Left cardiac atrium (tissue), 4 donors: ENCODE measurements at places on chromosomes 11 and 22.

DNA sequence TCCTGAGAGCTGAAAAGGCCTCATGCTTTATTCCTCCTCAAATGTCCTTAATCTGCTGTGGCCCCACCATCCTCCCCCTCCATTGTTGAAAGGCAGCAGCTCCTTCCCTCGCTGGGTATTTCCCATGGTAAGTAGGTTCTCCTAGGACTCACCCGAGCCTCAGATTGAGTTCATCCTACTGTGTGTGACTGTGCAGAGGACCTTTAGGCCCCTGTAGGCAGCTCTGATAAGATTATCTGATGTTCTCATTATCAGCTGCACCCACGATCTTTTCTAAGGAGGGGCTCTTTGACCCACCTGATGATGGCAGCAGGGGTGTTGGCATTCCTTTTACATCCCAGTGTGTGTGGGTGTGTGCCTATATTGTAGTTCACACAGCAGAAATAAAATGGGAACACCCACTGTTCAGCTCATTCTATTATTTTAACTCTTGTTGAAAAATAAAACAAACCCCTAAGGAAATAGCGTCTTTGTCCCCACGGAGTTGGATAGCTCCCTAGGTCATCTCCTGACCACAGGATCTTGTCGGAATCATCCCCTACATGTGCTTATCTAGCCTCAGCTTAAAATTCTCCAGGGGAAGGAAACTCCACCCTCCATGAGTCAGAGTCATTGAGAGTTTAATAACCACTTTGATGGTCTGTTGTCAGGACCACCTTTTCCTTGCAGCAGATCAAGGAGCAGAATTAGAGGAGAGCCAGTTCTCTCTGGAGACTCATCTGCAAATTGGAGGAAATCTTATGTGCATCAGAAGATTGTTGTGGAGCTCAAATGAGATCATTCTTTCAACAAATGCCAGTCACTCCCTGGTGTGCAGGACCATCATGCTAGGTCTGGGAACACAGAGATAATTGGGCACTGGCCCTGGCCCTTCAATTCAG, 19.3 kb downstream of the ENDOD1 start:
- DNase-seq: no peak

- no peak for DNase-seq
Observed at GRCh38 chr11:110038201-110038600, 55.0 kb upstream of the ZC3H12C start.

DNA sequence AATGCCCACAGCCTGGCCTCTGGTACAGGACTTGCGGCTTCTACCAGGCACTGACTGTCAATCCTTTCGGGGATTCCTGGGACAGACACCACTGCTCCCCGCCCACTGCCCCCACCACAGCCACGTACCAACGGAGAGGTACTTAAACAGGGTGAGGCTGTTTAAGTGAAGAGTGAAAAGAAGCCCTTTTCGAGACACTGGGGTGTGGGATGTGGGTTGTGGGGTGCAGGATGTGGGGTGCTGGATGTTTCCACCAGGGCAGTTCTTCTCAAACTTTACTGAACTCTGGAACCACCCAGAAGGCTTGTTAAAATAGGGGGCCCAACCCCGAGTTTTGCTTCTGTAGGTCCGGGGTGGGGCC, 34.2 kb upstream of the PRR5 start:
- no peak for DNase-seq

DNA sequence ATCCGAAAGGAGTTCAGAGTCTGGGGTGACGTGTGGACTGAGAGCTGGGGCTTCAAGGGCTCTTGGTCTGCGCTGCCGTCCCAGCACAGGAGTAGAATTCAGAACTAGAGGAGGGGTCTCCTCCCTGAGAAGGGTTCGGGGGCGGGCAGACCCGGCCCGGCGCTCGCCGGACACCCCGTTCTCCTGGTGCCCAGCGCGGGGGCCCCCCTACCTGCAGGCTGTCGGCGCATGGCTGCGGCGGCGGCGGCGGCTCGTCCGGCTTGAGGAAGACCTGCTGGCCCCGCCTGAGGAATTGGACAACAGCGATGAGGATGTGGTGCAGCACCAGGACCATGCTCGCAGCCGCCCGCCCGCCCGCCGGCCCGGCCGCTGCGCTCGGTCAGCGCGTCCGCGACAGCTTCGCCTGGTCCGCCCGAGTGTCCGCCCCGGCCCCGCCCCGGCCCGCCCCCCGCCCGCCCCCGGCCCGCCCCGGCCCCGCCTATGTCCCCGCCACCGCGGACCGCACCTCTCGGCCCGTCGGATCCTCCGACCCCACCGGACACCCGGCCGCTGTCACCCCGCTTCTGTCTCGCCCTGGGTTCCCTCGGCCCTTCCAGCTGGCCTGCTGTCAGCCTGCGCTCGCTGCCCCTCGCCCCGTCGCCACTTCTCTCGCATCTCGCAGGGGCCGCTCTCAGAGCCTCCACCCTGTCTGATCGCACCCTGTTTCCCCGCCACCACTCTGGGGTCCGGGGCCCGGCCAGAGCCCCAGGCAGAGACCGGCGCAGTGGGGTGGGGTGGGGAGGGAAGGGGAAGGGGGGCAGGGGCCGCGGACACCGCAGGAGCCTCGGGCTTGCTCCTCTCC, 32.0 kb downstream of the PDE2A start:
- DNase-seq: peak; percentile 56

GRCh38 chr11:76955459-76956114, 78.6 kb upstream of the B3GNT6 start:
- no peak for DNase-seq

GRCh38 chr11:10032935-10033334, 261.1 kb downstream of the SBF2 start:
- DNase-seq: no peak

- DNase-seq: no peak
Observed at GRCh38 chr22:34579519-34579918, 486.4 kb upstream of the ISX start.

GRCh38 chr11:81658722-81659121, 1074.9 kb downstream of the FAM181B start:
- no peak for DNase-seq

DNA sequence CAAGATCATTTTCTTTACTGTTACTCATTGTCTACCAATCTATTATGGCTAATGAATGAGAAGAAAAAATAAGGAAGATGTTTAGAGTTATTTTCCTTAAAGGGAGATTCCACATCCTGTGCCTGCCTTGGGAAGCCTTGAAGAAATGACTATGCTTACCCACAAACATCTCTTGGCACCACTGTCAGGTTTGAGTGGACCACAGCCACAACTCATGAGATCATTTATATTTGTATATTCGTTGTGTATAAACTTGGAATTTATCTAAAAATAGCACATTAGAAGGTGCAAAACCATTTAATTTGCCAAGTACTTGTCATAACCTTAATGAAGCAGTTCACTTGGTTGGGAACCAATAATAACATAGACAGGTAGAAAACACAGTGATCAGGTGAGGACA, 740.8 kb downstream of the DLG2 start:
- no peak for DNase-seq

GRCh38 chr22:36277482-36278291, 24.8 kb downstream of the APOL1 start:
- peak; percentile 66 for DNase-seq

GRCh38 chr22:37626556-37627075, 12.9 kb upstream of the SH3BP1 start:
- DNase-seq: no peak

DNA sequence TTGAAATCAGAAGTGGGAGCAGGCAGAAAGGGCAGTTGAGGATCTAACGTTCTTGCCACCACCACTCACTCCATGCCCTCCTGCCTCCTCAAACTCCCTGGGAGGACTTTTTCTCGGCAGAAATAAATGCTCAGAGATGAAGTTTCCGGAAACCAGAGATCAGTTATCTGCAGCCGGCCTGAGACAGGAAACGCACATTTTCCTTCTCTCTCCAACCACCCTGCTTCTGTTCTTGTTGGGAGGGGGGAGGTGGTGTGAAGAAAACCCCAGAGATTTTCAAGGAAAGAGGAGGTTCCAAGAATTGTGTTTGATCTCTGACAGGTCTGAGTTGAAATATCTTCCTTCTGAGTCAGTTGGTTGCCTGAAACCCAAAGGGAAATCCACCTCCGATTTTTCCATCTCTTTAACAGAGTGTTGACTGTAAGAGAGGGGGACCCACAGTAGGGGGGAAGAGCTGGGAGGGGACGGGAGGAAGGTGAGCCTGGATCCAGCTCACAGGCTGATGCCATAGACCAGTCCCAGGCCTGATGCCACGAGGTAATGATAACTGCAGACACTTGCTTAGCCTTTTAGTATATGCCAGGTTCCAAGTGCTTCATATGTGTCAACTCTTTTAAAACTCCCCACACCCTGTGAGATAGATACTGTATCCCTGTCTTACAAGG, 100.8 kb downstream of the TRAF6 start:
- DNase-seq: no peak

DNA sequence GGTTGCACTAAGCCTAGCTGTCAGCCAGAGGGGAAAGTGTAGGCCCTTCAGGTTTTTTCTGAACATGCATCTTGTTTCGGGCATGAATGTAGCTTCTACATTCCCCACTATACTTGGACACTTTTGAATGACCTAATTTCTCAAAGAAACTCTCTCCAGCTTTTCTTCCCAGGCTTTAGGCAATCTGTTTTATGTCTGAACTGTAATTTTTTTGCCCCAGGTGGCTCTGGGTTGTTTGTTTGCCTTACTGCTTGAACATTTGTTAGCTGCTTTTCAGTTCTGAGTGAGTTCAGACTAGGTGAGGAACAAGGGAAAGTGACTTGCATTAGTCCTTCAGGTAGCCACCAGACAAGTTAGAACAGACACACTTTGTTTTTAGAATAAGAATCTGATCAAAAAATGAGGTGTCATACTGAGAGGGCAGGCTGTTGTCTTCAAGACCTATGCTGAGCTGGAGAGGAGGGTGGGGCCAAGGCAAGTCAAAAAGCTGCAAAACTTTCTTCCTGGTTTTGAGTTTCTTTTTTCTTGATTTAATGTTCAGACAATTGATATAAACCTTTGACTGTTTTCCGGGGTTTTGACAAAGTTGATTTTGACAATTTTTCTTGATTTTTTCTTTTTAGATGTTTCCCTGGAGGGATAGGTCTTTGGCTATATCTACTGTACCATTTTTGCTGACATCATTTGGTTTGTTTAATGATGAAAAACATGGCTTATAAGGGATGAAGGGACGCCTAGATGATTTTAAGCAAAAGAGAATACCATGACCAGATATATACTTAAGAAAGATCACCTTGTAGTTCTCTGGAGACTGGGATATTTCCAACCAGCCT, 182.8 kb downstream of the WNT11 start:
- DNase-seq: no peak

GRCh38 chr11:9669954-9670353, 6.1 kb downstream of the SWAP70 start:
- no peak for DNase-seq

DNA sequence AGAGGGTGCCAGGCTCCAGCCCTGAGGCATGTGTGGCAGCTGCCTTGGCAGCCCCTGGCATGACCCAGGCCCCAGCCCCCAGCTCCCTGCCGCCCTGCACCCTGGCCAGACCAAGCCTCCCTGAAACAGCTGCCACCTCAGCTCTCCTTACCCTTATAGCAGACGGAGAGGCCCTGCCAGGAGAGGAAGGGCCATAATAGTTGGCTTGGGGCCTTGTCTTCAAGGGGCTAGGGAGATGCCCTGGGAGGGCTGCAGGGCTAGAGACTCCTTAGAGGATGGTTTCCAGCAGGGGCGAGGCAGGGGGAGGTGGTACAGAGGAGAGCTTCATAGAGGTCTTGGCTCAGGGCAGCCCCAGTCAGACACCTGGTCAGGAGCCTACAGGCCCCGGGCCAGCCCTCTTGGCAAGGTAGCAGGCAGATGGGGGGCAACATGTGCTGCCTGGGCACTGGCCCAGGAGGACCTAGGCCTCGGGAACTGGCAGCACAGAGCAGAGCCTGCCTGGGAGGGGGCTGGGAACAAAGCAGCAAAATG, 13.0 kb downstream of the SMTN start:
- DNase-seq: no peak

- no peak for DNase-seq
Observed at GRCh38 chr22:26477341-26477731, 6.2 kb downstream of the HPS4 start.

DNA sequence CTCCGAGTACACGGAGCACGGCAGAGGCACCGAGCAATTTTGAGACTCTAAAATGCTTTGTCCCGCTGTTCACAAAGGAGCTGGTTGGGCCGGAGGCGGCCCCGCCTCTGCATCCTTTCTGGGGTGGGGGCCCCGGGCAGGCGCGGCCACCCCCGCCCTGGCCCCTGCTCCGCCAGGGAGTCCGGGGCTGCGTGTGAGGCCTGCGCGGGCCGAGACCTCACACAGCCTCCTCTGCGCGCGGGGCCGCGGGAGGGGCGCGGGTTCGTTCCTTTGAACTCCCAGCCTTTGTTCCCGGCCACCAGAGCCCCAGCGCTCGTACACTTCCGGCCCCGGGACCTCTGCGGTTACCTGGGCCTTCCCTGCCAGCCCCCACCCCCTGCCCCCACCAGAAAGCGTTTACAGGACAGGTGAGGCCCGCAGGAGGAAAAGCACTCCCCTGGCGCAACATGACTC, 1.6 kb downstream of the FGF19 start:
- no peak for DNase-seq

DNA sequence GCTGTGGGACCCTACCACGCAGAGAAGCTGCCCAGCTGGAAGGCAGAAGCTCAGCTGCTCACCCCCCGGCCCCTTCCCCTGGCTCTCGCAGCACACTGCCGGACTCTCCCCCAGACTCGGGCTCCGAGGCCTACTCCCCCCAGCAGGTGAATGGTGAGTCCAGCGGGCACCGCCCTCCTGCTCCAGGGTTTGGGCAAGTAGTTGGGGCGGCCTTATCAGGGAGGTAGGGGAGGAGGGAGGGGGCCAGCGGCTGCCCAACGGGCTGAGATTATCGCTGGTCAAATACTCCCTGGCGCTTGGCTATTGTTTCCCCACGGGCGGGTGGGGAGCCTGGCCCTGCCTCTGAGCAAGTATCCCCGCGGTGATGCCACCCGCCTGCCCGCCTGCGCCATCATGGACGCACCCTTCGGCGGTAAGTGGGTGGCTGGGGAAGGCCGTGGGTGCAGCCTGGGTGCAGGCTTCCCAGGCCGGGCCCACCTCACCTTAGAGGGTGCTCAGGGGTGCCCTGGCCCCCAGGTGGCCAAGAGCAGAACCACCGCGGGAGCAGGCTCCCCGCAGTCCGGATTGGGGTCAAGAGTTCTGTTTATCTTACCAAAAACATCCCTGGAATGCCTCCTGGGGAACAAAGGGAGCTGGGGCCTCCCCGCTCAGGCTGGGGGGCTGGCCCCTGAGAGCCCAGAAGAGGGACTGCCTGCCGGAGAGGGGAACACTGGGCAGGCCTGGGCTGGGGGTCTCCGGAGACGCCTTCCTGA, 16.9 kb downstream of the MYRF start:
- DNase-seq: no peak
